Effector memory CD4-positive, alpha-beta T cell (primary cell): ENCODE measurements at places on chromosomes 4 and X.

- no peak for DNase-seq
These were observed 537 bp upstream of the PRKX start for GRCh38 chrX:3713937-3714434.

GRCh38 chr4:79678472-79679202 lies 270.6 kb upstream of the GK2 start:
- DNase-seq = no peak

DNA sequence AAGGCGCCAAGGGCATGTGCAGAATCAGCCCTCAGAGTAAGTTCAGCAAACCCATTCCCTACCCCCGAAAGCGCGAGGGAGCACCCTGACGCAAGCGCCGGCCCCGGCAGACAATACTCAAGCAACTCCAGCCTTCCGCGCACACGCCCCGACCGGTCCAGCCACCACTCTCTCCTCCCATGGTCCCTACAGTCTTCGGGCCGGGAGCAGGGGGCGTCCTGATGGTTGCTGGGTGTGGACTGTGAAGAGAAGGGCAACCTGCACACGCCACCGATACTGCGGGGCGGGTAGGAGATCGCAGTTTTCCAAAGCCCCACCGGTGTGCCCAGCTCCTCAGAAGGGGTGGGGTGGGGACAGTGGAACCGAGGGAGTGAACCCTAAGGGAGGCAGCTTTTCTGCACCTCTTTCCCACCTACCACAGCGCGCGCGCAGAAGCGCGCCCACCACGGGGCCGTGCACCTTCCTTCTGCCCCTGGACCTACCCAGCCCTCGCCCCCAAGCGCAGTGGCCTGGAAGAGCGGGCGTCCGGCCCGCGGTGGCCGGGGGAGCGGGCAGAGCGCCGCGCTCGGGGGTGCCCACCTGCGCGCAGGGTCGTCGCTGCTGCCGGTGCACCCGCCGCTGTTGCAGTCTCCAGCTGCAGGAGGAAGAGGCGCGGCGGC lies 650.2 kb upstream of the DIPK2B start:
- no peak for DNase-seq

GRCh38 chr4:73883306-73883705 lies 14.1 kb downstream of the CXCL1 start:
- no peak for DNase-seq

GRCh38 chr4:42237451-42237850 lies 85.0 kb upstream of the BEND4 start:
- no peak for DNase-seq

GRCh38 chr4:94491322-94491721 lies 39.6 kb downstream of the PDLIM5 start:
- DNase-seq = no peak

- DNase-seq = no peak
These were observed 148.2 kb upstream of the NOCT start for GRCh38 chr4:138867404-138867803.

- DNase-seq = no peak
These were observed 6.1 kb upstream of the SRPK3 start for GRCh38 chrX:153774576-153775292.

DNA sequence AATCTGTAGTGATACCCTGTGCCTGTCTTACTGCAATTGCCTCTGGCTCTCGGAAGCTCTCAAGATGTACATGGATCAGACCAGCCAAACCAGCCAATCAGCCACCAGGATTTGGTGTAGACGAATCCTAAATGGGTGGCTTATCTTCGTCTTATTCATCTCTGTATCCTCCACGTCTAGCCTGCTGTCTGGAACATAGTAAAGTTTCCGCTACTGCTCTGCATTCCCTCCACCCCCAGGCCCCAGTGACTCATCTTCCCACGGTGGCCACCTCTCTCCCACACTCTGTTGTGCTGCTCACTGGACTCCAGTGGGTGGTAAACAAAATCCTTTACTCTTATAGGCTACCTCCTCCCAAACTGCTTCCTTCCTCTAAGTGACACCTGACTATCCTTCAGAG lies 37.8 kb downstream of the SEPTIN6 start:
- DNase-seq = peak; percentile 73

- DNase-seq = no peak
These were observed 27.1 kb upstream of the MAP9 start for GRCh38 chr4:155403886-155404285.

- DNase-seq = no peak
These were observed 92.7 kb upstream of the AFAP1 start for GRCh38 chr4:8032381-8032780.

- no peak for DNase-seq
These were observed 786 bp upstream of the MAGEH1 start for GRCh38 chrX:55451141-55451540.

DNA sequence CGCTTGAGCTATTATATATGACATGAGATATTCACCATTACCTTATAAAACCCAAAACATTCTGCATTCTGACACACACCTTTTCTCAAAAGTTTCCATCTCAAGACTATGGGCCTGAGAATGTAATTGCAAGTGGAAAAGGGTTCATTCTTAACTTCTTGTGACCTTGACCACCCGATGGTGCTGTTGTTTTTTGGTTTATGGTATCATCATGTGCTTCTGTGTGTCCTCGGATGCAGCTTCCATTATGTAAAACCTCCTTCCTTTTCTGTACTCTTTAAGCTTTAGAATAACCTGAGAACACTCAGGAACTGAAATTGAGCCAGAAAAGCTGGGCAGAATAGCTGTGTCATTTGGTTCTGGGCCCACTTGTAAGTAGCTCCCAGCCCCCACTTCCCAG lies 16.2 kb upstream of the PUDP start:
- no peak for DNase-seq

DNA sequence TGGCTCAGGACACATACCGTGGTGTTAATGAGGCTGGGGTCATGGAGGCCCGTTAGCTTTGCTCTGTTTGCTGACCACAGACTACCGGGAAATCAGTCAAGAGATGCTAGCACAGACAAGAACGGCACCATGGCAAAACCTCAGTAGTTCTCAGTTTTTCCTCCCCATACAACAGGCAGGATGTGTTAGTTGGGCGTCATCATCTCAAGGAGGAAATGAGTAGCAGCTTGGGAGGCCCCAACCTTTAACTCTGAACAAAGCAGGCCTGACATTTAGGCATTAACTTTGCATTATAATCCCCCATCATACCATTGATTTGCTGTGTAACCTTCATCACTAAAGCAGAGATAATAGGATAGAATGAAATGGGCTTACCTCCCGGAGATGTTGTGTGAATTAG lies 714.2 kb downstream of the RPA4 start:
- no peak for DNase-seq

GRCh38 chr4:42671431-42672194 lies 14.7 kb upstream of the ATP8A1 start:
- peak; percentile 56 for DNase-seq

- DNase-seq = no peak
These were observed 21.5 kb downstream of the RELL1 start for GRCh38 chr4:37664696-37665095.

GRCh38 chr4:38119668-38120385 lies 159.6 kb downstream of the PTTG2 start:
- DNase-seq = no peak
